ENCODE measurements at places on chromosomes 5 and 9.
A peak's percentile ranks its signal among the peaks of the same experiment; 100 is the strongest.

DNA sequence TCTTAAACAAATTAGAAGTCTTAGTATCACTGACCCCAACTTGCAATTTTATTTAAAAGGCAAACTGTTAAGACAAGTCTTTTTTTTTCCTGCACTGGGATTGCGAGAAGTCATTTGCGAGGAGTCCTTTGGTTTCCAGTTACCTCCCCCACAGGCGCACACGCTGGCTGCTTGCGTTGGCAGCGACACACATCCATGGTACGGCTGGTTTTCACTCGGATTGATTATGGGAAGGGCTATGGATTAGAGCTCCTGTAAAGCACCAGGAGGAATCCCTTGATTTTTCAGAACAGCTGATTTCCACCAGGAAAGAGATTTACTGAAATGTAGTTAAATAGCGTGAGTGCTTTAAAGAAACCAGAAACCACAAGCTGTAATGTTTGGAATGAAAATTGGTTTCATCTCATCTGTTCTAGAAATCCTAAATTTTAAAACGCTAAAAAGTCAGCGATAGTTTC, 737 bp downstream of the SLC1A3 start:
- H3K27ac ChIP-seq: no peak overlapping the region
- peaks cover 12% of the 10 kb centered on the region for H3K4me1 ChIP-seq
- H3K36me3 ChIP-seq: no peaks in the 10 kb centered on the region
- H3K27me3 ChIP-seq: peaks cover 55% of the 10 kb centered on the region

DNA sequence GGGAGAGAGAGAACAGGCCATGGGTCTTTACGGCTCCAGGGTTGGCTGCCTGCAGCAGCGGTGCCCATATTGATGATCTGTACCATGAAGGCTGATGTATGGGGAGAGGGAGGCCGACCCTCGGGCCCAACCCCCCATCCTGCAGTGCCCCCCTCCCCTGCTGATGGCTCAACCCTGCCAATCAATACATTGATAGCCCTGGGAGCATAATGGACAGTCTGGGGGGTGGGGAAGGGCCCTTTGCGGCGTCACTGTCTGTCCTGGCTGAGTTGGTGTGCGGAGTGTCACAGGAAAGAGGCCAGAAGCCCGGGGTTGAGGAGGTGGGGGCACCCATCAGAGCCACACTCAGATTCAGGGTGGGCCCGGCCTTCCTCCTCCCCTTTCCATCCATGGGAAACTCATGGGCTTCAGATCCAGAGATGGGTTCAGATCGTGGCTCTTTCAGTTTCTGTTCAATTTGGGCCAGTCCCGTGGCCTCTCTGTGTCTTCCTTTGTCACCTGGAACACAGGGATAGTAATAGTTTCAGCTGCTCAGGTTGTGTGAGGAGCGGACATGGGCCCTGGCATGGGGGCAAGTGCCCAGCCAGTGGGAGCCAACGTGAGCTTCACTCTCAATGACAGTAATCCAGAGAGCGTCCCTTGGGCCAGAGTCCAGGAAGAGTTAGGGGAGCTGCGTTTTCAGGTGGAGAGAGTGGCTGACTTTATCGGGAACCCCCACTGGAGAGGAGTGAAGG, 9.5 kb downstream of the FGF18 start:
- H3K4me1 ChIP-seq: no peaks in the 10 kb centered on the region
- no peak overlapping the region for H3K27ac ChIP-seq
- no peak for DNase-seq
- H3K27me3 ChIP-seq: no peaks in the 10 kb centered on the region

- H3K36me3 ChIP-seq: no peaks in the 10 kb centered on the region
- no peak overlapping the region for H3K27ac ChIP-seq
- no peak for DNase-seq
- H3K4me3 ChIP-seq: no peak overlapping the region
Measured at GRCh38 chr5:89756955-89757354, 652.6 kb downstream of the CETN3 start.

- H3K27ac ChIP-seq: no peak overlapping the region
- H3K4me3 ChIP-seq: no peak overlapping the region
- no peaks in the 10 kb centered on the region for H3K4me1 ChIP-seq
- no peaks in the 10 kb centered on the region for H3K36me3 ChIP-seq
- DNase-seq: no peak
- H3K27me3 ChIP-seq: no peaks in the 10 kb centered on the region
Measured at GRCh38 chr9:80282766-80283165, 711.0 kb downstream of the TLE4 start.

DNA sequence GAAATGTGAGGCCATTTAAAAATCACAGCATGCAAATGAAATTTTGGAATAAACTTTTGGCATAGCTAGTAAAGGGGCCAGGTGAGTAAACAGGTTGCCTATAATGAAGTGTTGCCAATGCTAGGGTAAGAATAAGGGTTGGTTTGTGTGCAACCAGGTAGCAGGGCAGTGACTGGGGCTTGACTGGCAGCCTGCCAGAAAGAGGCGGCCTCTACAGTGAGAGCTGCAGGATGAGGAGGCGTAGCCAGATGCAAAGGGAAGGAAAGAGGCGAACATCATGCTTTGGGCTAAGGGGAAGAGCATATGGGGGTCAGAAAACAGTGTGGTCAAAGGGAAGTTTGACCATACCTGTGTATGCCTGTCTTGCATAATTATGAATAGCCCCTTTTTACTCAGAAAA, 70.6 kb downstream of the MAST4 start:
- no peaks in the 10 kb centered on the region for H3K4me1 ChIP-seq
- peaks cover 4% of the 10 kb centered on the region for H3K27me3 ChIP-seq
- no peak overlapping the region for H3K4me3 ChIP-seq
- H3K36me3 ChIP-seq: no peaks in the 10 kb centered on the region
- peak; percentile 24 for DNase-seq
- H3K27ac ChIP-seq: no peak overlapping the region

- peaks cover 38% of the 10 kb centered on the region for H3K4me1 ChIP-seq
- H3K36me3 ChIP-seq: no peaks in the 10 kb centered on the region
- H3K27me3 ChIP-seq: peaks cover 54% of the 10 kb centered on the region
- peak overlapping the region; percentile 55 for H3K4me3 ChIP-seq
- peak overlapping the region; percentile 56 for H3K27ac ChIP-seq
Measured at GRCh38 chr9:137044037-137044436, 1.9 kb downstream of the NPDC1 start.

GRCh38 chr9:103798620-103799019, 295.5 kb upstream of the SMC2 start:
- H3K4me3 ChIP-seq: no peak overlapping the region
- H3K4me1 ChIP-seq: no peaks in the 10 kb centered on the region
- H3K27ac ChIP-seq: no peak overlapping the region
- no peaks in the 10 kb centered on the region for H3K36me3 ChIP-seq
- no peaks in the 10 kb centered on the region for H3K27me3 ChIP-seq
- no peak for DNase-seq

GRCh38 chr5:130323804-130324454, 419.7 kb downstream of the CHSY3 start:
- H3K27ac ChIP-seq: no peak overlapping the region
- H3K27me3 ChIP-seq: no peaks in the 10 kb centered on the region
- H3K4me3 ChIP-seq: no peak overlapping the region
- DNase-seq: no peak
- H3K4me1 ChIP-seq: no peaks in the 10 kb centered on the region
- no peaks in the 10 kb centered on the region for H3K36me3 ChIP-seq

GRCh38 chr5:87210076-87210475, 57.6 kb upstream of the RASA1 start:
- H3K27ac ChIP-seq: no peak overlapping the region
- H3K4me3 ChIP-seq: no peak overlapping the region
- no peaks in the 10 kb centered on the region for H3K36me3 ChIP-seq
- DNase-seq: no peak
- H3K4me1 ChIP-seq: peaks cover 6% of the 10 kb centered on the region
- no peaks in the 10 kb centered on the region for H3K27me3 ChIP-seq

DNA sequence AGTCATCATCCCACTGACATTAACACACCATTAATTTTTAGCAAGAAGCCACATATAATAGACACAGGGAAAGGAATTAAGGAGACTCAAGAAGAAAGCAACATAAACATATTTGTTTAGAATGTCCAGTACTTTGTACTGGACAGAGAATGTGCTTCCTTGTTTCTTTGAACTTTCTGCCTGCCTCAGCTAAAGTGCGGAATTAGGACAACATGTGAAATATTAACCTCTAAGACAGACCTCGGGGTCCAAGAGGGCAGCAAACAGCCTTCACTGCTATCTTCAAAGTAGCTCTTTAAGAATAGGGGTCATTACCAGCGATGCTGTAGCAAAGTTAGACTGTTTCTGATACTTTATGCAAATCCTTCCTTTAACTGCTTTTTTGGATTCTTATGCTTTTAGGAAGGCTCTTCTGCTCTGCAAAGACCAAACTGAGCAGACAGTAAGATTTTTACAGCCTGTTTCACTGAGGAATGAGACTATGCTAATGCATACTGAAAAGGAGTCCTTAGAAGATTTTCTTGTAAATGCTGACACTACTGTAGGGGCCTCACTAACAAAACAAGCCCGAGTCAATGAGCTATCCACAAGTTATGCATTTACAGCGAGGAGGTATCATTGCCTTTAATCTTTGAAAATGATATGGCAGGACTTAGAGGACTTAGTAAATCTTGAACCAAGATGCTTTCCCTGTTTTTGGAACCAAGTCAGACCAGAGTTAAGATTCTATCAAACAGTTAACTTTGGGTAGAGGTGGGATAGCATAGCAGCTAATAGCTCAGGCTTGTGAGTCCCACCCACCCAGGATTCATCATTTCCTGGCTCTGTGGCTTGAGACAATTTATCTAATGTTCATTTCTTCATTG, 23.8 kb downstream of the DAB2 start:
- no peaks in the 10 kb centered on the region for H3K36me3 ChIP-seq
- H3K27ac ChIP-seq: peak overlapping the region; percentile 75
- no peak for DNase-seq
- H3K4me1 ChIP-seq: peaks cover 31% of the 10 kb centered on the region

DNA sequence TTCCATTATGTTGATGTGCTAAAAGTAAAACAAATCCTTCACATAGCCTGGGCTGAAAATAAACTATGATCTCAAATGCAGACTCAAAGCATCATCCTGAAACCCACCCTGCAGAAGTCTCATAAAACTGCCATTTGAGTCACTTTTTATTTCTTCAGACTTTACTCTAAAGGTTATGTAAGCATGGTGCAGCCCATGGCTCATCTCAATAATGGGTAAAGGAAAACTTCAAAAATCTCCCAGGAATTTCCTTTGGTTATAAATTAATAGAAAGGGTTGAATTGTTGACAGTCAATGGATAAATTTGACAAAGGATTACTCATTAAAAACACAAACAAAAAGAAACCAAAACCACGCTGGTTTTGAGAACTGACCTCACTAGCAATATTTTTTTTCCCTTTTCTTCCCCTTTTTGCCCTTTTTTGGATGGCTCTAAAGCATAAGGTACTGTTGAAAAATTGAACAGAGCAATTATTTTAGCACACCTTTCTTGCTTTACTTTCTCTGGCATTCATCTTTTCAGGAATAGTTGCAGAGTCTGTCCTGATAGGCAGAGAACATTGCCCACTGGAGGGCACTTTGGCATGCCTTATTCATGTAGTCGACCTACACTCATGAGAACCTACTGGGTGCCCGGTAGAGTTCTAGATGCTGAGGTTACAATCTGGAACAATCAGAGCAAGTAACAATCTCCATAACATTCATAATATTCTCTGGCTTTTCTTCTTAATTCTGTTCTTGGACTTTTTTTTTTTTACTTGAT, 191.4 kb downstream of the TMEM167A start:
- no peaks in the 10 kb centered on the region for H3K27me3 ChIP-seq
- no peak overlapping the region for H3K4me3 ChIP-seq
- H3K4me1 ChIP-seq: no peaks in the 10 kb centered on the region
- H3K27ac ChIP-seq: no peak overlapping the region
- no peaks in the 10 kb centered on the region for H3K36me3 ChIP-seq

DNA sequence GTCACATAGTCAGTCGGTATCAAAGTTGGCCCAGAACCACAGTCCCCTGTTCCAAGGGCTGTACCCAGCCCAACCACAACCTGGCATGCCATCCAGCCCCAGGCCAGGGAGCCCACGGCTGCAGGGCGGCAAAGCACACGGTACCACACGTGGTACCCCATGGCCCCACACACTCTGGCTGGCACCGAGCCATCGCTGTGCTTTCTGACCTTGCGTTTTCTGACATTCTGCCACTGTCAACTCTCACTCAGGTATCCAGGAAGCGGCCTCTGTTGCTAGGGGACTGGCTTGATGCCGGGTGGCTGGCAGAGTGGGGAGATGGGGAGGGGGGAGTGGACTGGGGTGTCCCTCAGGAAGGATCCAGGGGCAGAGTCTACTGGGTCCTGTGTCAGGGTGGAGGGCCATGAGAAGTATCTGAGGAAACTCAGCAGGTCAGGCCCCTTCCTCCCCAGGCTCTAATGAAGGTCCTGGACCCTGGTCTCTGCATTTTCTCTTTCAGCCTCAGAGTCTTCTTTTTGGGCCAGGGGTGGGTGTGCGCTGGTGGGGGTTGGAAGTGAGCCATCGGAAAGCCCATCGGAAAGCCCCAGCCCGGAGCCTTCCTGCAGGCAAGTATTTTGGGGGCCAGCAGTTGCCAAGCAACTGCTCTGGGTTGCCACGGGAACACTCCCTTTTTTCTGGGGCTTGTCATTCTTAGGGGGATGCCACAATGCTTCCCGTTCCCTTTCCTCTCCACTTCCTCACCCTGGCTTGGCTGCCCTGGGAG, 21.0 kb upstream of the RALGDS start:
- H3K36me3 ChIP-seq: no peaks in the 10 kb centered on the region
- H3K4me1 ChIP-seq: peaks cover 55% of the 10 kb centered on the region
- DNase-seq: peak; percentile 61
- H3K4me3 ChIP-seq: no peak overlapping the region

- H3K27ac ChIP-seq: no peak overlapping the region
- no peaks in the 10 kb centered on the region for H3K4me1 ChIP-seq
- no peak overlapping the region for H3K4me3 ChIP-seq
- H3K27me3 ChIP-seq: no peaks in the 10 kb centered on the region
- no peak for DNase-seq
- H3K36me3 ChIP-seq: no peaks in the 10 kb centered on the region
Measured at GRCh38 chr5:169374761-169375160, 73.8 kb upstream of the SLIT3 start.

GRCh38 chr5:6085341-6085860, 292.9 kb downstream of the MED10 start:
- H3K4me1 ChIP-seq: no peaks in the 10 kb centered on the region
- H3K27me3 ChIP-seq: no peaks in the 10 kb centered on the region
- no peak for DNase-seq
- H3K27ac ChIP-seq: no peak overlapping the region
- no peak overlapping the region for H3K4me3 ChIP-seq
- H3K36me3 ChIP-seq: no peaks in the 10 kb centered on the region

DNA sequence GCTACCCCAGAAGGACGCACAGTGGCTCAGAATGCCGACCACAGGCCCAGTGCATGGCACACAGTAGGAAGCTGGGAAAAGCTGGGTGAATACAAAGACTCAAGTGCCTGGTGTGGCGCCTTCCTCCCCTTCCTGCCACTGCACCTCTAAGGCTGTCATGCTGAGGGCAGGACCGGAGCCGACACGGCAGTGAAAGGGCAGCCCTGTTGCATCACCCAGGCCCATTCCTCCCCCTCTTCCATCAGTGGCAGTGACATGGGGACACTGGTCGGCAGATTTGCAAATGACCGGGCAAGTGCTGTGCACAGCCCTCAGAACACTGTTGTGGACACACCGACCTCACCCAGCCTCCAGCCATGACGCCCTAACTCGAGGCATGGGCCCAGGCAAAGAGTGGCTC, 84.0 kb downstream of the STK10 start:
- peak overlapping the region; percentile 63 for H3K27ac ChIP-seq
- H3K36me3 ChIP-seq: no peaks in the 10 kb centered on the region
- peaks cover 19% of the 10 kb centered on the region for H3K4me1 ChIP-seq
- no peak overlapping the region for H3K4me3 ChIP-seq

All from transverse colon (tissue), 4 donors.